Left ventricle myocardium superior (tissue), 1 donor: ENCODE measurements at places on chromosomes 3 and 15. TPM values are rescaled to one million over a fixed set of nuclear protein-coding genes. Genes with fewer than 3 reads are reported as not detected.
A peak's percentile ranks its signal among the peaks of the same experiment; 100 is the strongest.

- no peak for DNase-seq
These were observed 13.7 kb upstream of the GJD2 start for GRCh38 chr15:34768530-34768929.

GRCh38 chr3:197253238-197253947, 45.0 kb downstream of the DLG1 start:
- DNase-seq, result no peak

- DNase-seq, result peak; percentile 78
These were observed 13.9 kb upstream of the ANPEP start for GRCh38 chr15:89828281-89829145.

DNA sequence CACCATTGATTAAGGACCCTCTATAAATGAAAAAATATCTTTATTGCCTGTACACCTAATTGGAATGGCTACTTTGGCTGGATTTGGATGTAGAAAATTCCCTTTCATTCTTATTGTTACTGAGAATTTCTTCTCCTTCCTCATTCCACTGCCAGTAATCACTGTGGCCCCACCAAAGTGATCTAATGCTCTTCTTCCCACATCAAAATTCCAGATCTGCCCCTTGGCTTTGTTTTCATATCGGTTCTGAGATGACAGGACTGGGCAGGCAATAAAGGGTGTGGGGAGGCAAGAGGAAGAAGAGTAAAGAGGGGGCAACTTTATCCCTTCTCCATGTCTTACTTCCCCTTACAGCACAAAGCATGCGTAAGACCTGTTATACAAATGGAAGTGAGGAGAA, 2.1 kb downstream of the ANKUB1 start:
- no peak for DNase-seq

DNA sequence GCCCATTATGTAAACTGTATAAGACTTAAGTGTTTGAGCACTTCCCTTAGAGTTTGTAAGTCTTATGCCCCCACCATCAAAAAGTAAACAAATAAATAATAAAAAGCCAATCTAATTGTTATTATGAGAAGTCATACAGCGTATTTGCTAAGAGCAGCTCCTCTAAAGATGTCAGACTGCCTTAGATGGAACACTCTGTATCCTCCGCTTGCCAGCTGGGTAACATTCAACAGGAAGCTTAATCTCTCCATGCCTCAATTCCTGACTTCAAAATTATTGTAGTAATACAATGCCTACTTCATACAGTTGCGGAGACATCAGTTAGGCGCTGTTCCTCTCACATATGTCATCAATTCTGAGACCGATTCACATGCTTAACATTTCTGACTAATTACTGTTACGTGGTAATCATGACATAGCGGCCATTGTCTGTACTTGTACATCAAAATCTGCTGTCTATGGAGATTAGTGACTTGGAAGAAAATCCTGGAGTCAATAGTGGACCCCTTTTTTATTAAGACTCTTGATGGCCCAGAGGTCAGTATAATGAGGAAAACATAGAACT, 417.7 kb downstream of the LPP start:
- no peak for DNase-seq

- DNase-seq, result no peak
These were observed 30.9 kb upstream of the ARRDC4 start for GRCh38 chr15:97929456-97930229.

- DNase-seq, result no peak
These were observed 86.1 kb downstream of the XXYLT1 start for GRCh38 chr3:195184716-195185421.

DNA sequence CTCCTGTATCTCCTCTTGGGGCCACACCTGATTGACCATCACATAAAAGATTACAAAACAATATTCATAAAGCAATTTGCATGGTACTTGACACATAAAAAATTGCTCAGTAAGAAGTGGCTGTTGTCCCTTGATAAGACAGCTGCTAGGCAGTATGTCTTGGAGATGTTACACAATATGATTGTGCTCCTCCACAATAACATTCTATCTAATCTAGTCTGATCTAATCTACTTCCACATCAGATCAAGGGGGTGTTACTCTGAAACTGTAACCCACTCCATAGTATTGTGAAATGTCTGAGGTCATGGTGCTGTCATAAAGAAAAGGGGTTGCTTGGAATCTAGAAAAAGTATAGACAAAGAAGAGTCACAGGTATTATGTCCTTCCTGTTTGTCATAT, 23.4 kb upstream of the AQP9 start:
- DNase-seq, result no peak

GRCh38 chr15:39976291-39977274, 42.7 kb downstream of the EIF2AK4 start:
- DNase-seq, result peak; percentile 82

DNA sequence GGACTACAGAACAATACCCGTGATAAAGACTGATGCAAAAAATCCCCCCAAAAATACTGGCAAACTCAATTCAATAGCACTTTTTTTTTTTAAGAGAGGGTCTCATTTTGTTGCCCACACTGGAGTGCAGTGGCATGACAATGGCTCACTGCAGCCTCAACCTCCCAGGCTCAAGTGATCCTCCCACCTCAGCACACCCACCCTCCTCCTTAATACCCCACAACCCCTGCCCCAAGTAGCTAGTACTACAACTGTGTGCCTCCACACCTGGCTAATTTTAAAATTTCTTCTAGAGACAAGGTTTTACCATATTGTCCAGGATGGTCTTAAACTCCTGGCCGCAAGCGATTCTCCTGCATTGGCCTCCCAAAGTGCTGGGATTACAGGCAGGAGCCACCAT, 11.4 kb downstream of the TOP2B start:
- DNase-seq, result no peak

- DNase-seq, result no peak
These were observed 751.0 kb downstream of the VGLL3 start for GRCh38 chr3:86239946-86240345.

- DNase-seq, result no peak
These were observed 75.5 kb upstream of the XCR1 start for GRCh38 chr3:46102780-46103130.

DNA sequence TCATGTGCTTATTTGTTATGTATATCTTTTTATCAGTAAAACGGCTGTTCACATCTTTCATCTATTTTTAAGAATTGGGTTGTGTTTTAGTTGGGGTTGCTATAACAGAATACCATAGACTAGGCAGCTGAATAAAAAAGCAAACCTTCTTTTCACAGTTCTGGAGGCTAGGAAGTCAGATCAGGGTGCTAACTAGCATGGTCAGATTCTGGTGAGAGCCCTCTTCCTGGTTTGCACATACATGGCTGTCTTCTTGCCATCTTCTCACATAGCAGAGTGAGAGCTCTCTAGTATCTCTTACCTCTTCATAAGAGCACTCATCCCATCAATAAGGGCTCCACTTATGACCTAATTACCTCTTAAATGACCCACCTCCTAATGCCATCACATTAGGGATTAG, 33.8 kb downstream of the NMD3 start:
- DNase-seq, result no peak

- DNase-seq, result no peak
These were observed 27.1 kb downstream of the CGGBP1 start for GRCh38 chr3:88031642-88032077.

- DNase-seq, result peak; percentile 45
These were observed 59.6 kb upstream of the ZBTB38 start for GRCh38 chr3:141308588-141309218.

DNA sequence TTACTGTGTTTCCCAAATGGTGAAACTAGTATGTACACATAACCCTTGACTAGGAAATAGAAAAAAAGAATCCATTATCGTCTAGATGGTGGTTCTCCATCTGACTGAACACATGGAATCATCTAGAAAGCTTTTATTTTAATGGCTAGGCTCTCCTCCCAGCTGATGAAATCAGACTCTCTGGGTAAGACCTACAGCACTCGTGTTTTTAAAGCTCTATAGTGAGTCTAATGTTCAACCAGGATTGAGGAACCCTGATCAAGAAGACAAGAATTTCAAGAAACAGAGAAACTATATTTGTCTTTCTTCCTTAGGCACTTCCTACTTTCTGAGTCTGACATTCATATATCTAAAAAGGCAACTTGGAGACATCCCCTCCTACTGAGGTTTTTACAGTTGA, 118.8 kb downstream of the TMCO5A start:
- no peak for DNase-seq

- no peak for DNase-seq
These were observed 210.0 kb upstream of the NDN start for GRCh38 chr15:23897091-23897490.

- peak; percentile 43 for DNase-seq
These were observed 52.9 kb upstream of the ITGA11 start for GRCh38 chr15:68484696-68485400.

GRCh38 chr15:31393444-31394091, 66.9 kb downstream of the KLF13 start:
- peak; percentile 52 for DNase-seq

- peak; percentile 84 for DNase-seq
These were observed 61.0 kb downstream of the IQSEC1 start for GRCh38 chr3:13012221-13012691.

DNA sequence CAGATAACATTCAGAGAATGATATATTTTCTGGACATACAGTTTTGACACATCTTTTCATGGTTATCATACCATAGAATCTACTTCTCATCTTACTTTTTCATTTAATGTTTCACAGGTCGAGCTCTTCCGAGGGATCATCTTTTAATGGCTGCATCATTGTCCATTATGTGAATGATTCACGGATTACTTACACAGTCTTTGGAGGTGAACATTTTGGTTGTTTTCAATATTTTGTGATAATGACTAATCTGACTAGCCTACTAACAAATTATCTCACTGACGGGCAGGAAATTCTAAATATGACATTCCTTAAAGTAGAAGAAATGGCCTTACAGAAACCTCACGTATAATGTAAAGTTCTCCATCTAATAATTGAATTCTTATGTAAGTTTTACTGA, 209.1 kb upstream of the STRIT1 start:
- no peak for DNase-seq

DNA sequence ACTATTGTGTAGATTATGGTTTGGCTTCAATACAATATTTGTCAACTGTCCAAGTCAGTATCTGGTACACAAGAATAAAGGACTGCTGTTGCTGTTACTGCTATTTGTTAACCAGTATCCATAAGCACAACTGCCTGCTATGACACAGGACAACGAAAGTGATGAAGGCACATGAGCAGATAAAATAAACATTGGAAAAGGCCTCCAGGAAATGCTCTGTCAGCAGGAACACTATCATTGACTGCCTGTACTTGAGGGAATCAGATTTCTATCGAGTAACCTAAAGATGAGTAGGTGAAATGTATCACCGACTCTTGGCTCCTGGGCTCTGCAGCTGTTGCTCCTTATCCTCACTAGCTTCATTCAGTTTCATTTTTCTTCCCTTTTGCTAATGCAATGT, 56.5 kb downstream of the FMN1 start:
- DNase-seq, result no peak

DNA sequence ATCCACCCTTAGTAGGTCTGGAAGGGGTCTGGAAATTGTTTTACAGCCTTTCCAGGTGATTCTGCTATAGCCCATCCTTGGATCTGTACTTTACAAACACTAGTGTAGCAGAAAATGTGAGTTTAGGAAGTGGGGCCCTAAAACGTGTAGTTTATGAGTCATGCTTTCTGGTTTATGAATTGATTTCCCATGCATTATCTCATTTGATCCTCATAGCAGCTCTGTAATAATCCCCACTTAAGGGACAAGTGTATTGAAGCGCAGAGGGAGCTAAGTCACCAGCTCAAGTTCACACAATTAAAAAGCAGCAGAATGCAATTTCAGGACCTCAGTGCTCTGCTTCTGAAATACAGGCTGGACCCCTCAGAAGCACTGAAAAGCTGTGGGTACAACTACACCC, 22.7 kb upstream of the STARD5 start:
- no peak for DNase-seq

- no peak for DNase-seq
These were observed 44.0 kb downstream of the PLSCR2 start for GRCh38 chr3:146425341-146425740.

DNA sequence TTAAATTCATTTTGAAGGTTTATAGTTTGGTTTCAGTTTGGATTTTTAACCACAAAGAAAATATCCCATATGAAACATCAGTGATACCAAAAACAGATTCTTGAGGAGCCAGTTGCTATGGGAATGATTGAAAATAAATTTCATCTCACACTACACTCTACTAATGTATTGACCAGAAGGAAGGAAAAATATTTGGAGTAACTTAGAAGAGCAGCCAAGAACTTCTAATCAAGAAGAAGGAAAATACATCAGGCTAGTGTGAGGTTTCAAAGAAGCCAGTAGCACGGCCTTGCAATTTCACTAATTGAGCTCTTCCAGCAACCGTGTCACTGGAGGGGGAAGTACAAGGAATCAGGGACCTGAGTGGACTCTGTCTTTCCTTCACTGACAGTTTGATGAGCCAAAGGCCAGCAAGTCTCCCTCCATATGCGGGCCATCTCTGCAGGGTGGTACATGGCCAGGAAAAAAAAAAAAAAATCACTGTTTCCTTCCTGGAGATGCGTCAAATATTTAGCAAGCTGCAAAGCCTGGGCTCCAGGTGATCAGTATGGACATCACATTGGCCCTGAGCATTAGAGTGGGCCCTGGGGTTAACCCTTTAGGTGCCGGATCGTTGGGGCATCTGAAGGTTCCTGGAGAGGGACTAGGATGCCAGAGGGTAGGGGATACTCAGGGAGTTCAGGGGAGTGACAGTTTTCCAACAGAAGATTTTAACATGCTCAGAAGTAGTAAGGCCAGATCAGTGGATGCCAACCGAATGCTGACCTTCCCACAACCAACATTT, 37.1 kb downstream of the SLC12A8 start:
- DNase-seq, result no peak

Gene CCDC191
- total RNA-seq, result 0.99 TPM

Gene SLC24A5
- not detected for total RNA-seq

Gene SENP5
- 19.6 TPM for total RNA-seq

Gene CRABP1
- not detected for total RNA-seq

Gene LRRC15
- total RNA-seq, result 0.42 TPM

Gene CFAP20DC
- total RNA-seq, result 0.22 TPM

Gene TLR9
- 0.17 TPM for total RNA-seq

Gene GRAMD2A
- total RNA-seq, result not detected

Gene SLC35A5
- total RNA-seq, result 14.7 TPM

Gene LRRC2
- 122 TPM for total RNA-seq

Gene PP2D1
- total RNA-seq, result not detected

Gene DNASE1L3
- 1.9 TPM for total RNA-seq

Gene P2RY1
- total RNA-seq, result 11.5 TPM

Gene ZNF501
- total RNA-seq, result 3.5 TPM

Gene ZMYND10
- total RNA-seq, result 0.07 TPM

Gene TRAT1
- total RNA-seq, result not detected

Gene SATB1
- total RNA-seq, result 46.1 TPM

Gene TRAIP
- total RNA-seq, result 1.2 TPM

Gene MRAS
- 405 TPM for total RNA-seq

Gene TF
- 3.3 TPM for total RNA-seq

Gene FILIP1L
- 28.6 TPM for total RNA-seq

Gene CFAP44
- total RNA-seq, result 1.9 TPM
